Adrenal gland (tissue), 19 donors: ENCODE measurements at places on chromosomes 3 and 15. TPM values are rescaled to one million over a fixed set of nuclear protein-coding genes. Genes with fewer than 3 reads are reported as not detected.

- DNase-seq: no peak
These were observed 53.9 kb upstream of the NEDD4 start for GRCh38 chr15:56047354-56047753.

DNA sequence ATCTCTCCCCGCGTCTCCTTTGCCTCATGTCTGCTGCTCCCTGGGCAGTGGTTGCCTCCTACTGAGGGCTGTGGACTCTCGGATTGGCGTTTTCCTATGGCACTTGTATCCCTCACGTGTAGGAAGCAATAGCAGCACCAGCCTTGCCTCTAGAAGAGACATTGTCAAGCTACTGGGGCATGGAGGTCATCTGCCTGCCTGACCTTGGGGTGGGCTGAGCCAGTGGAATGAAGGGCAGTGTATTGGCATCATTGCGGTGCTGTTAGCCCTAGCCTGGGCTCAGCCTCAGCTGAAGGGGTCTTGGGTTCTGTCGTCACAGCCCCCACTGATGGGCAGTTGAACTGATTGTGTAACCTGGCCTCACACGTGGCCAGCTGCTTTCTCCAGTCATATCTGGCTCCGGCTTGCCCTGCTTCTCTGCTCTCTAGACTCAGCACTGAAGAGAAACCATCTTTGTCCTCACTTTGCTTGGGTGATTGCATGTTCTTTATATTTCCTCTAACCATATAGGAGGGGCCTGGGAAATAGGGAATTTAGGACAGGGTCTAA, 8.1 kb downstream of the ABCF3 start:
- no peak for DNase-seq

DNA sequence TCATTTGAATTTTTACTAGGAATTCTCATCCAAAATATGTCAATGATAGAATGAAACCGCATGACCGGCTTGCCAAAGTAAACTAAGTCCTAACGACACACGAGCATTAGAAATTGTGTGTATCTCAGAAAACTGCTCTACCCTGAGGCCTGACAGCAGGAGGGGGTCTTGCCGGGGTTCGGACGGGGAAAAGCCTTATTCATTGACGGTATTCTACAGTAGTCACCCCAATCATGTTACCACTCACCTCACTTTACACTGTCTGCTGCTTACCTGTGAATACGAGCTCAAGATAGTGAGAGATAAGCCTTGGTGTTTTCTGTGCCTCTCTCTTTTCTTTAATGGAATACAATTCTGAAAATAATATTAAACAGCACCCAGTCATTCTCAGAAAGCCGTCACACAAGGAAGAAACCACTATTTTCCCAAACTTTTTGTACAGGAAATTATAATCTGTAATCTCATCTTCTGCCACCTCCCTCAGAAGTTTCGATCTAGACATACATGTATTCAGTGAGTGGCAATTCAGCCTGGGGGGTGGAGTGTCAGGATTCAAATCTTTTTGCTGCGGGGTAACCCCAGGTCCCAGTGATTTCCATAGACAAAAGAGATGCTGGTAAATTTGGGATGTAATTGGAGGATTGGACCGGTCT, 492 bp upstream of the FAM43A start:
- DNase-seq: no peak

DNA sequence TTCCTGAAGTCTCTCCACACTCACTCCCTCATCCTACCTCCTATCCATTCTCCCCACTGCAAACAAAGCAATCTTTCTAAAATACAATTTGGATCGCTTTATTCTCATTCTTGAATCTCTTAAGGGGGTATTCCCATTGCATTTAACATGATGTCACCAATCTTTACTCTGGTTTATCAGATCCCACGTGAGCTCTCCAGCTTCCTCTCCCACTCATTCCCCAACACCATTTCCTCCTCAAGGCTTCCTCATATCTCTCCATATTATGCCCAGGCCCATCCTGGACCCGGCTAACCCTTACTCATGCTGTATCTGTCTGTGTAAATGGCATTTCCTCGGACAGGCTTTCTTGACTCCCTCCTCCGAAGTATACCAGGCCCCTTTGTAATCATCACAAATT, 165.0 kb downstream of the CD47 start:
- DNase-seq: no peak

DNA sequence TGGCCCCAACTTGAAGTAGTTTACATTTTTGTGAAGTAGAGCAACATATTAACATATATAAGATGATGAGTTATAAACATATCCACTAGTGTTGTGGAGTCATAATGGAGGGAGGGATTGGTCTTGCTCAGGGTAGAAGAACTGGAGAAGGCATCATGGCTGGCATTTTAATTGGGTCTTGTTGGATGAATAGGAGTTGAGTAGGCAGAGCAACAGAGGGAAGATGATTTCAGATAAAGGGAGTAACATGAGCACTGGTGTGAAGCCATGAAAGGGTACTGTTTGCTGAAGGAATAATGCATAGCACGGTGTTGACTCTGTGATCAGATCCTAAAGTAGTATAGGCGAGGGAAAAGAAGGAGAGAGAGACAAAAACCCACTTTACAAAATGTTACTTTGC, 3.6 kb upstream of the RFX7 start:
- no peak for DNase-seq

GRCh38 chr3:182308328-182308727, 485.0 kb upstream of the ATP11B start:
- DNase-seq: no peak

GRCh38 chr3:56369914-56370313, 98.4 kb downstream of the ERC2 start:
- DNase-seq: no peak

DNA sequence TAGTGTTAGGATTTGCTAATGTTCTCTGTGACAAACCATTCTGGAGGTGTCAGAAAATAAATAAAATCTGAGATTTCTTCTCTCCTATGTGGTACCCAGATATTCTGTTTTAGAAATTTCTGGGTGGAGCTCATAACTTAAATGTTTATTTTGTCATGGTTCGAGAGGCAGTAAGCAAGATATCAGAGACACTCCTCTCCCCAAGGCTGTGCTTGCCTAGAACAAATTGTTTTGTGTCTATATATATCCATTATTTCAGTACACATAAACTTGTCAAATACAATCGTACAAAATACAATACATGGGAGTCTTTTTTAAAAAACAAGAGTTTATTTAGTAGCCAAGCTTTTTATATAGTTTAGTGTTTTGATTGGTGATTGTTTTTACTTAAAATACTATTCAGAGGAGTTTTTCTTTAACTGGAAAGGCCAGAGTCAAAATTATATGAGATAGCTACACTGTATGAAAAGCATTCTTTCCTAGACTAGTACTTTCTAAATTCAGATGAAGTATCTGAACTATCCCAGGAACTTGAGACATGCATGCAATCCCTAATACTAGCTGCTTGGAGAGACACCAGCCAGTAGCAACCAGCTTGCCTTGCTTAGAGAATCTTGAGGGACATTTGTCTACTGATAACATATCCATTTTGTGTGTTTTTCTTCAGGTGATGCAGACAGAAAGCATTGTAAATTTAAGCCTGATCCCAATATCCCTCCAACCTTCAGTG, 4.7 kb downstream of the EXOG start:
- DNase-seq: no peak

DNA sequence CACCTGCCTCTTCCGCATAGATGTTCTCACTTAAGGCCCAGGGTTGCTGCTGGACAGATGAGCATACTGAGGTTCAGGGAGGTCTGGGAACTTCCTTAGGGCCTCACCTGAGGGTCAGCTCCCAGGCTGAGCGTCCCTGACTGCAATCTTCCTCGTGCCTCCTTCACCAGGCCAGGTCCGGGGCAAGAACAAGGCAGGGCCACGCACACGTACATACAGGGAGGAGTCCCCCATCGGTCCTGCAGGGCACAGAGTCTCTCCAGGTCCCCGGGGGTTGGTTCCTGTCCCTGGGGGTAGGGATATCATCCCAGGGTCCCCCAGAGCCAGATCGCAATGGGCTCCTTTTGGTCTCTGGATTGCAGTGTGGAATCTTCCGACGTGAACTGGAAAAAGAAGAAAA, 130.1 kb downstream of the LRRK1 start:
- no peak for DNase-seq

DNA sequence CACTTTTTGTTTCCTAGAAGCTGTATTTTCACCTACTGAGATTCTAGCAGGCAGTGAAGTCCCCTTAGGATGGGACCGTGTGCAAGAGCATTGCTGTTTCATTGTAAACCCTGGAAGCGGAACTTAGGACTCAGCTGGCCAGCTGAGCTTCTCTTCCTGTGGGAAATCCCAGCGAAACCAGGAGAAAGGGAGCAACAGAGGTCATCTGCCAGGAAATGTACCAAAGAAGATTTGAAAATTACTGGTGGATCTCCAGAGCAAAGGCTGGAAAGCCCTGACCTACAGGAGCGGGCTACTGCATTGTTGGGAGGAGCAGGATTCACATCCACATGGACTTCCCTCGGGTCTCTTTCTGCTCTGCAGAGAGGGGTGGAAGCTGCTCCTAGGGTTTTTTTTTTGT, 7.6 kb upstream of the ADPRH start:
- DNase-seq: no peak

GRCh38 chr3:43503067-43503728, 118.6 kb downstream of the ANO10 start:
- DNase-seq: no peak

GRCh38 chr3:188003188-188004171, 150.5 kb upstream of the LPP start:
- DNase-seq: no peak

DNA sequence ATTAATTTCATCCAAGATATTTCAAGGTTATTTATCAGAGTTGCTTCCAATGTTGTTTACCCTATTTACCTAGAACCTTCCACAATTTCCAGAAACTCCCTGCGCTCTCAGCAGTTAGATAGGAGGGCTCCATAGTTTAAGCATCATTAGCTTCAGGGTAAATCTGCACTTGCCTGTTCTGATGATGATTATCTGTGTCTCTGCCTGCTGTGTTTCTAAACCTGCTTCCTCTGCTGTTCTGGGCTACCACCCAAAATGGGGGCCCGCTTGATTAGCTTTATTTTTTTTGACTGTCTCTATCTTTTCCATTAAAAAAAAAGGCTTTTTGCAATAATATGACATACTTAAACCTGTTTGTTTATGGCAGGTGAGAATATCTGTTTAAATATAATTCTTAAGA, 472.4 kb downstream of the DIPK2A start:
- no peak for DNase-seq

DNA sequence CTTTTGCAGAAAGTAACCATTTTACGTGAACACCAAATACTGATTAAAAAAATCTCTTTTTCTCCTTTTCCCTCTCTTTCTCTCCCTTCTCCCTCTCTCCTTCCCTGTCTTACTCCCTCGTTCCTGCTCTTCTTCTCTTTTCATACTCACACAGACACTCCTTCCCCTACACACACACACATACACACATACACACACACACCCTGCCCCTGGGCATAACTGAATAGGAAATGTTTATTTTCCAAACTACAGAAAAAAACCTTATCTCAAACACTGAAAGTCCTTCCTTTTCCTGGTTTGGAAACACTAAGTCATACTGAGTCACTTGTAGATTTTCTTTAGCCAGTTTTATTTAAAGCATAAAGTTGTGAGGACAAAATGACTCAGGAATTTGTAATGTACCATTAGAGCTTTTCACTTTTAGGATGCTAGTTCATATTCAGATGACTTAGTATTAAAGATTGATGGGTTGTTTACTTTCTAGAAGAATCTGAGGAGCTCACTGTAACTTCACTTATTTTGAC, 62.4 kb downstream of the MBNL1 start:
- DNase-seq: peak; percentile 30

DNA sequence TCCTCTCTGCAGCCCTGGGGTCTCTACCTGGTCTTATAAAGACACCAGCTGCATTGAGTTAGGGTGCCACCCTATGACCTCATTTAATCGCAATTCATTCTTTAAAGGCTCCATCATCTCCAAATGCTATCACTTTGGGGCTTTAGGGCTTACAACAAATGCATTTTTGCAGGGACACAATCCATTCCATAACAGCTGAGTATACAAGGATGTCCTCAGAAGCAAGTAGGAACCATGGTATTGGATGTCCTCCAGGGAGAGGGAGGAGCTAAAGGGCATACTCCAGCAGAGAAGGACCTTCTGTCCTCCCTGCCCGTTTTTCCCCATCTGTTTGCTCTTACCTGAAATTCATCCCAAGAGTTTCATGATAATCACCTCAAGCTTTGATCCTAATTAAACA, 30.3 kb downstream of the UMPS start:
- DNase-seq: peak; percentile 60

Gene LEKR1
- 0.30 TPM for polyA plus RNA-seq

Gene GABRB3
- 11.3 TPM for polyA plus RNA-seq

Gene PPARG
- 21.9 TPM for polyA plus RNA-seq

Gene RARB
- polyA plus RNA-seq: 8.1 TPM
